ENCODE measurements at places on chromosomes 4 and X.

DNA sequence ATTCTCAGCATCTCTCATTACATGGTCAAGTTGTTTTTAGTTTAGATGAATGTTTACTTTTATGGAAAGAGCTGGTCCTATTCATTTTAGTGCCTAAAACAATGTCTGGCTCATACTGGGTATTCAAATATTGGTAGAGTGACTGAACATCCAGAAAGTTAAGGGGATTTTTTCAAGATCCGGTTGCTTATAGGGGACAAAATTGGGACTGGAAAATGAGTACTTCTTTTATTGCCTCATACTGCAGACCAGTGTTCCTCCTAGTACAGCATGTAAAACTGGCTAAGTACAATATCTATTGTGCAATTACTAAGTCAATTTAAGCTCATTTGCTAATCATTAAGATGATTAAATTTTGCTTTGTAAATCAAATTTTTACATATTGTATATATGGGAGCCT is 13.9 kb downstream of the RP2 start:
- DNase-seq = no peak

- peak; percentile 73 for DNase-seq
These were observed 32.4 kb upstream of the MYOZ2 start for GRCh38 chr4:119103263-119103662.

GRCh38 chrX:54180403-54180802 is 2.7 kb downstream of the FAM120C start:
- DNase-seq = no peak

DNA sequence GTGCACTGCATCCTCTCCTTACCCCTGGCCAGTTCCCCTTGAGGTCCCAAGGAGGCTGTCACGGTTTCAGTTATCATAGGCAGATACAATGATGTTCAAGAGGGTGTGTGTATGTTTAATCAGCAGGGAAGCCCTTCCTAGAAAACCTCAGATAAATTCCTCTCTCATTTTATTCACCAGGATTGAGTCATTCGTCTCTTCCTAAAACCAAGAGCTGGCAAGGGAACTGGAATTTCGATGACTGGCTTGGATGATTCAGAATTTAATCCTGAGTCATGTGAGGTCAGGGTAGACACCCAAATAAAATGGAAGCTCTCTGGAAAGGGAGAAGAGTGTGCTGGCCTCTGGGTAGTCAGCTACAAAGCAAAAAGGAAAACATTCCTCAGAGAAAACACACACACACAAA is 106.2 kb upstream of the RAPGEF2 start:
- peak; percentile 94 for DNase-seq

- no peak for DNase-seq
These were observed 433.7 kb downstream of the GPM6A start for GRCh38 chr4:175378372-175378771.

- no peak for DNase-seq
These were observed 2.4 kb downstream of the ZNF275 start for GRCh38 chrX:153336121-153336894.

GRCh38 chr4:42806303-42806835 is 86.1 kb upstream of the GRXCR1 start:
- DNase-seq = no peak

DNA sequence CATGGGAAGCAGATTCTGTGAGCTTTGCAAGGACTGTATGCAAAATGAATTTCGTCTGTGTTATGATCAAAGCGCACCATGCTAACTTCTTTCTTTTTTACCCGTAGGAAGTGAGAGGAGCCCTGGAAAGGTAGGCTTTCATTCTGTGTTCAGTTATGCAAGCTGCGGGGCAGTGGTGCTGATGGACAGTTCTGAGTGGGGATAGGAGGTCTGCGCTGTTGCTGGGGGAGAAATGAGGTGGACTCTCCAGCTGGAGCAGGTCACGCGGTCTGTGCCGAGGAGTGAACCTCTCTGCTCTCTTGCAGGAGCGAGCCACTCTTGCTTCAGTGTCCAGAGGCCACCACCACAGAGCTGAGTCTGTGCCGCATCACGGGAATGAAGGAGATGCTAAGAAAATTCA is 4.5 kb downstream of the TRIML1 start:
- no peak for DNase-seq

GRCh38 chr4:7350396-7350795 is 84.3 kb downstream of the PSAPL1 start:
- DNase-seq = no peak

- DNase-seq = no peak
These were observed at the start of gene BCOR for GRCh38 chrX:40097504-40098263. TSS of gene BCOR (minus strand) at chrX:40097958. CDS start at chrX:40077929, 20,029 bp downstream.

GRCh38 chr4:47788126-47788525 is 49.7 kb downstream of the CORIN start:
- DNase-seq = no peak

- DNase-seq = no peak
These were observed 5.7 kb downstream of the FAM120C start for GRCh38 chrX:54177306-54177705.

Measured in brain microvascular endothelial cell (primary cell).